ENCODE measurements at places on chromosomes 6 and 20.

DNA sequence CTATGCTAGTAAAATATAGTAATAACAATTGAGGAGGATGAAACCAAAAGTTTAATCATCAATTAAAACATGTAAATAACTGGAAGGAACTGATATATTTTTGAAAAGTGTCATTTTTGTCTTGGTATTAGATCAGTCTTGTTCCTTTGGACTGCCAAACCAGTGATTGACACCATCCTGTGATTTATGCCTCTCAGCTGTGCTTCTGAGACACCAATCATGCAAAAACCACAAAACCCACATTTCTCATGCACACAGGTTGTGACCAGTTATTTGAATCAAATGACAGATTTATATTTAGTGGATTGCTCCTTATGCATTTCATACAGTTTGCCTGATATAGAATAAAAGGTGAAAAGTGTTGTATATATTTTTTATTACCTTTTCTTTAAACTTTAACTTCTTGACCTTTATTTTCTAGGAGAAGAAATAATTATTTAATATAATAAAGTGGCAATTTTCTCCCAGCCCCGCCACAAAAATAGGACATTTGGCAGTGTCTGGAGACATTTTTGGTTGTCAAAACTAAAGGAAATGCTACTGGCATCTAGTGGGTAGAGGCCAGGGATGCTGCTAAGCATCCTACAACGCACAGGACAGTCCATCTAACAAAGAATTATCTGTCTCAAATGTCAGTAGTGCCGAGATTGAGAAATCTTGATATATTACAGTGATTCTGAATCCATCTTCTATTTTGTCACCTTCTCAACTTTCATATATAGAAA, 383.6 kb downstream of the BCKDHB start:
- DNase-seq, result no peak

DNA sequence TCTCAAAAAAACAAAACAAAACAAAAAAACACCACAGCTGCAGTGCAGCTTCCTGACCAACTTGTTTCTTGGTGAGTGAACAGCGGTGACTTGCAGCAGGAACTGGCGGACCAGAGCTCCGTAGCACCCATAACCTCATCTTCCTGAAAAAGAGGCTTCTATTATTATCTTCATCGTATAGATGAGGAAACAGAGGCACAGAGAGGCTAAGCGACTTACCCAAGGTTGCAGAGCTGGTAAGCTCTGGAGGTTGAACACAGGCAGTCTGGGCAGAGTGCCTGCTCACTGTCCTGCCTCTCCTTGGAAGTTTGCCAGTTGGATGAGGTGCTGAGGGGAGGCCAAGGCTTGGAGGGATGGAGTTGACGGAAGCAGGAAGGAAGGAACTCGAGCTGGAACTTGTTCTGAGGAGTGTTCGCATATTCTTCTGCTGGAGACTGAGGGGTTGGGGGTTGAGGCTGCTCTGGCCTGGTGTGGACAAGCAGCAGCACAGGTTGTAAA, 47.9 kb upstream of the CCDC167 start:
- no peak for DNase-seq

DNA sequence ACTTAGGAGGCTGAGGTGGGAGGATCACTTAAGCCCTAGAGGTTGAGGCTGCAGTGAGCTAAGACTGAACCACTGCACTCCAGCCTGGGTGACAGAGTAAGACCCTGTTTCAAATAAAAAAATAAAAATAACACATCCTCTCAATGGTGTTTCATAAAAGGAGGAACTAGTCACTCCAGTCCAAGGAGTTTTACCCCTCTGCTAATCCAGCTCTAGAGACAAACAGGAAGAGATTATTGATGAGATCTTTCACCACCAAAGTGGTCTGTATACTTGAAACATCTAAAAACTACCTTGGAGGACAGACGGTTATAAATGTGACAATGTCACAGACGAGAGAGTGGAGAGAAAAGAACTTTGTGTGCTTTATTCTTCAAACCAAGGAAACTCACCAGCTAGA, 58.2 kb downstream of the PIGU start:
- no peak for DNase-seq

DNA sequence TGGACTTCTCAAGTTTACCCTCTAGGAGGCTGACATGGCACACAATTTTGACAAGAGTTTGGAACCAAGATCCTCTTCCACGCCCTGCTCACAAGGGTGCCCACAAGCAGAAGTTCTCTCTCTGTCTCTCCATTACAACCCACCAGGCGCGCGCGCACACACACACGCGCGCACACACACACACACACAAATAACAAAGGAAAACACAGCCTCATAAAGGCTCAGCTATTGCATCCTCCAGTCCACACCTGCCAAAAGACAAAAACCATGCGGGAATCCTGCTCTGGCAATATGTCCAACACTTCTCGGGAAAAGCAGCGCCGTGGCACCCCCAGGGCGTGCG, 870 bp downstream of the PAK5 start:
- DNase-seq, result no peak

DNA sequence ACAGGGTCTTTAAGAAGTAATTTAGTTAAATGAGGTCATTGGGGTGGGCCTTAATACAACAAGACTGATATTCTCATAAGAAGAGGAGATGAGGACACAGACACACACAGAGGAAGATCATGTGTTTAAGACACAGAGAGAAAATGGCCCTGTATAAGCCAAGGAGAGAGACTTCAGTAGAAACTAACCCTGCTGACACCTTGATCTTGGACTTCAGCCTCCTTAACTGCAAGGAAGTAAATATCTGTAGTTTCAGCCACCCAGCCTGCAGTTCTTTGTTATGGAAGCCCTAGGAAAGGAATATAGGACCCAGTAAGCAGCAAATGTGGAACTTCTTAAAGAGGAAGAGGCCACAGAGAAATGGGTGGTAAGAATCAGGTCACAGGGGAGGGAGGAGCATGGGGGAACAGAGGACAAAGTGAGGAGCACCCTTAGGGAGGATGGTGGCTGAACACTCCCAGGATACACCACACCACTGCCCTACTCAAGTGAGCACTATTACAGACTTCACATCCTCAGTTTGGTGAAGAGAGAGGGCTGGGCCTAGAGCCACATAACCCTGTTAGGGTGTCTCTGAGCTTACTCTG, 762 bp downstream of the SIRPB1 start:
- DNase-seq, result no peak

DNA sequence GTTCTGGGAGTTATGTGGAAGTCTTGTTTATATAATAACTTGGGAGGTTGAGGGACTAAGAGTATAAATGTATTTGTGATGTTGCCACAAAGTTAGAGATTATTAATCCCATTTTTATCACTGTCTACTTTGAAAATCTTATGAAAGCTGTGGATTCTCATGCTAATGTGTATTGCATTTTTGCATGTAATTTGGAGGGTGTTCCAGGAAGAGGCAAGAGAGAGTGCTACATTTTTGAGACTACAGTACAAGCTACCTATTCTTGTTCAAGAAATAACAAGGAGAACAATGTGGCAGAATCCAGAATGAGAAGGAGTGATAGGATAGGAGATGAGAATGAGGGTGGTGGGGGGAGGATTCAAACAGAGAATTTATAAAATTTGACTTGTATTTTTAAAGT, 34.9 kb downstream of the VTA1 start:
- DNase-seq, result no peak

- no peak for DNase-seq
These were observed 999 bp downstream of the THBS2 start for GRCh38 chr6:169252505-169253189.

- no peak for DNase-seq
These were observed 132.7 kb downstream of the AGPAT4 start for GRCh38 chr6:161141173-161141572.

DNA sequence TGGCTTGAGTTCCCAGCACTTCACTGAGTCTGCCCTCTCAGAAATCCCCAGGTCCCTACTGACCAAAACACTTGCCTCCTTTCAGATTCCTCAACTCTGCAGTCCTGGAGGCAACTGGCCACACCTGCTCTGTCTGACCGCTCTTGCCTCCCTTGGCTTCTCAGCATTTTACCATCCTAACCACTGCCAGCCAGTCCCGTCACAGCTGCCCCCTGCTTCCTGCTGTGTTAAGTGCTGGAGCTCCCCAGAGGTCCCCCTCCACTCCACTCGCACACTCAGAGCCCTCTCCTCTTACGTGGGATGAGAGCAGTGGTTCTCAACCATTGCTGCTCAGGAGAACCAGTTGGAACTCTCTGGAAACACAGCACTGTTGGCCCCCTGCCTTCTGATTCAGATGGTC, 20.5 kb downstream of the ADAT2 start:
- no peak for DNase-seq

GRCh38 chr20:50099565-50099991, 13.4 kb downstream of the UBE2V1 start:
- DNase-seq, result no peak

DNA sequence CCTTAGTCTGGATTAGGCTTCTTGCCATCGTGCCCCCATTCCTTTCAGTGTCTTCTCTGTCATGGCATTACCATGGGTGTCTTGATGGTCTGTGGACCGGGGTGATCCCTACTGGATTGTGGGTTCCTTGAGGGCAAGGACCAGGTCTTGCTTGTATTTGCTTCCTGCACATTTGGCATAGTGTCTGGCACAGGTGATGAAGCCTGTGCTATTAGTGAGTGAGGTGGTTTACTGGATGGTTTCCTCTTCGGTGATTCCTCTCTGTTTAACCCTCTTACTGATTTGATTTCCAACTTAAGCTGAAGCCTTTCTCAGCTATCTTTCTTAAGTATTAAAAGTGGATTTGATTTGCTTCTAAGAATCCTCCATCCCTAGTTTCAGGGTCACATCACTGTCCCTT, 162.3 kb downstream of the GRM1 start:
- no peak for DNase-seq

DNA sequence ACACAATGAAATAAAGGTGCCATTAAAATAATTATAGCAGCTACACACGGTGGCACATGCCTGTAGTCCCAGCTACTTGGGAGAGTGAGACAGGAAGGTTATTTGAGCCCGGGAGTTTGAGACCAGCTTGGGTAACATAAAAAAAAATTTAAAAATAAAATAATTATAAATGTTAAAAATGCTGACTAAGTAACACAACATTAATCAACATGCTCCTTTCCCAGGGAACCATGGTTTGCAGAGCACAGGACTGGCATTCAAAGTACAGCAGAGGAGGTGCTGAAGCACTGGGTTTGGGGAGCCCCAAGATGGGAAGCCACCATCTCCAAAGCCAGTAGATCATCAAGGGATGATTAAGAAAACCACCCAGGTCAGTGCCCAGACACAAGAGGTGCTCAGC, 51.9 kb downstream of the NFATC2 start:
- DNase-seq, result no peak

Data from GM19239 (cell line).